ENCODE measurements at places on chromosomes 1 and 21.

DNA sequence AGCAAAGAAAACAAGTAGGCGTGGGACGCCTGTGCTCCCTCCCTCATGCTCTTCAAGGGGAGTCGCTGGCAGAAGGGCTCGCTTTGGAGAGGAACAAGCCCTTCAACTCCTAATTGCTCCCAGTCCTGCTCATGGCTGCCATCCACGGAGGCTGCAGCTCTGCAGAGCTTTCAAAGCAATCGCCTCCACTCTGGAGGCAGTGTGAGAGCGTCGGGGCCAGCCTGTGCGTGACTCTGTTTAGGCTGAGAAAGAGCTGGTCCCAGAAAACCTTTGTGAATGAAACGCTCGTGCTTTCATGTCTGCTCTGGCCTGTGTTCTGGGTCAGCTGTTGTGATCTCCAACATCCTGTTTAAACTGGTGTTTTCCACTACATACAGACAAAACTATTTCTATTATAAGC lies 23.9 kb upstream of the RUNX1 start:
- no peak for DNase-seq

GRCh38 chr1:156959414-156959813 lies 39.0 kb downstream of the LRRC71 start:
- DNase-seq, result no peak

DNA sequence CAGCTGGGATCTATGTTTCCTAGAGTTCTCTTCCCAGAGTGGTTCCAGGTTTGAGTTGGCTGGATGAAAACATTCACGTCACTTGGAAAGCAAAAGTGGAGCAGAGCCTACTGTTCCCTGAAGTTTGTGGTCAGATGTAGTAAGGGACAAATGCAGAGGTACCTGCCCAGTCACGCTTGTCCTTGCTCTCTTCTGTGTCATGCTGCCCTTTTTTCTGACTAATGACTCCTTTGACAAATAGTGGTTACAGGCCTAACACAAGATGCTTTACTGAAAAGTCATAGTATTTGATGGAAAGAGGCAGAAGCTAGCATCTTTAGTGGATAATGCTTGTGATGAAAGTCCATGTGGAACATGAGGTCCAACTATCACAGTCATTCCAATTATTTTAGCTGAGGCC lies 881.4 kb upstream of the B3GALT2 start:
- DNase-seq, result no peak

GRCh38 chr1:235532360-235532759 lies 28.1 kb upstream of the B3GALNT2 start:
- no peak for DNase-seq

DNA sequence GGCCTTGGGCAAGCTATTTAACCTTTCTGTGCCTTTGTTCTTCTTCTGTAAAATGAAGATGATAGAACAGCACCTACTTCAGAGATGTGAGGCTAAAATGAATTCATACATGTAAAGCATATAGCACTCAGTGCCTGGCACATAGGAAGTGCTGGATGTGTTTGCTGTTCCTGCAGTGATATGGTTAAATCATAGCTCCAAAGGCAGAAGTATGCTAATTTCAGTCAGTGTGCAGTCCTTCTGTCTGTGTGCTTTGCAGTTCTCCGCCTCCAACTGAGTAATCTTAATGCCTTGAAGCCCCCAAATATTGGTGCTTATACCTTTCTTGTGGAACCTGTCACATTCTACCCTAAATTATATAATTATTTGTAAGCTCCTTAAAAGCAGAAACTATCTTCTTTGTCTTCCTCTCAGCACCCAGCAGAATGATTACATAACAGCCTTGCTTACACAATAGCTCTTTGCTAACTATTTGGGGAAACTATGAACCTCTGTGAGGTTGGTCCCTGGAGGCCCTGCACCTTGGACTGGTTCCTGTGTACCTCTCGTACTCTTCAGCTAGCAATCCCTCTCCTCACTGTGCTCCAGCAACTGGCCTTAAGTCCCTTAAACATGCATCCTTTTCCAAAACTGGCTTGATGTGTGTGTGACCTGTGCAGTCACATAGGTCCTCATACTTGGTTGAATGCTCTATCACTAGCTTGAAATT lies 57.0 kb upstream of the CACYBP start:
- no peak for DNase-seq

Data from urinary bladder (tissue), 4 donors.